Lower leg skin (tissue), 4 donors: ENCODE measurements at places on chromosomes 2 and 18.

GRCh38 chr2:45919160-45919650, 267.7 kb downstream of the PRKCE start:
- no peak for DNase-seq

GRCh38 chr2:7672685-7673071, 755.5 kb downstream of the RNF144A start:
- no peak for DNase-seq

GRCh38 chr2:113767811-113768460, 11.5 kb upstream of the SLC35F5 start:
- no peak for DNase-seq

DNA sequence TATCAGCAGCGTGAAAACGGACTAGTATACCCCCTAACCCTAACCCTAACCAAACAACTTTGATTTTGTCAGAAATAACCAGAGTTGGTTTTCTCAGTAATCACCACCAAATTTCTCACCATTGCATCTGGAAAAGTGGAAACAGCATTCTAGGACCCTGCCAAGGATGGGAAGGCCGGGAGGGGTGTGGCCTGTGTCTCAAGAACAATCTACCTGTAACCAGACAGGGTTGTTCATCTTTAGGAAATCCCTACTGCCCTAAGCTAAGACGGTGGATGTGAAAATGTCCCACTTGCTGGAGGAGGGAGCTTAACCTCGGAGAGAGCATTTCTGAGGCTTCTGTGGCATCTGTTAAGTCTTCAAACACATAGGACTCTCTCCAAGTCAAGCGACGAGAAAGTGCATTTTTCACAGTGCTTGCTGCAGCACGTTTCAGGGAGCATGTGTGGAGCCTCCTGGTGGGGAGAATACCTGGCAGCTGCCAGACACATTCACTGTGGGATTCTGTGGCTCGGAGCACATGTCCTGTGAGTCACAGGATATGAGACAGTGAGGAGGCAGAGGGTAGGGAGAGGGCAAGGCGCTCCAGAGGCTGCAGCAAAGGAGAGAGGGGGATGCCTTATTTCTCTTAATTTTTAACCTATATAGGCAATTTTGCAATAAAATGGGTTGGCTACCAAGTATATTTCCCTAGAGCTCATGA, 207.5 kb downstream of the SPP2 start:
- DNase-seq: peak; percentile 91

DNA sequence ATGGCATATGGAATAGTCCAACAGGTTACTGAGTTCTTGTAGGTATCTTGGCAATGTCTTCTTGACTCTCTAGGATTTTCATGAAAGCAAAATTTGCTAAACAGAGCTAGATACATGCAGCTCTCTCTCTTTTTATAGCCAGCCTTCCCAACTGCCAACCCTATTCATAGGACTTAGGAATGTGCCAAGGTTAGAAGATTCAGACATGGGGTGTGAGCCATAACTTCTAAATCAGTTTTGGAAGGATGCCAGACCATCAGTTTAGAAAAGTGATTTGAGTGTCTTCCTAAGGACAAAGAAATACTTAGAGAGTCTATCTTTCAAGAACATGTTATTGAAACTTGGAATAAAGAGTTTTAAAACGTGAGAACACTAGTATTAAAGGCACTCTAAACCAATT, 619.5 kb upstream of the FANCL start:
- DNase-seq: no peak

DNA sequence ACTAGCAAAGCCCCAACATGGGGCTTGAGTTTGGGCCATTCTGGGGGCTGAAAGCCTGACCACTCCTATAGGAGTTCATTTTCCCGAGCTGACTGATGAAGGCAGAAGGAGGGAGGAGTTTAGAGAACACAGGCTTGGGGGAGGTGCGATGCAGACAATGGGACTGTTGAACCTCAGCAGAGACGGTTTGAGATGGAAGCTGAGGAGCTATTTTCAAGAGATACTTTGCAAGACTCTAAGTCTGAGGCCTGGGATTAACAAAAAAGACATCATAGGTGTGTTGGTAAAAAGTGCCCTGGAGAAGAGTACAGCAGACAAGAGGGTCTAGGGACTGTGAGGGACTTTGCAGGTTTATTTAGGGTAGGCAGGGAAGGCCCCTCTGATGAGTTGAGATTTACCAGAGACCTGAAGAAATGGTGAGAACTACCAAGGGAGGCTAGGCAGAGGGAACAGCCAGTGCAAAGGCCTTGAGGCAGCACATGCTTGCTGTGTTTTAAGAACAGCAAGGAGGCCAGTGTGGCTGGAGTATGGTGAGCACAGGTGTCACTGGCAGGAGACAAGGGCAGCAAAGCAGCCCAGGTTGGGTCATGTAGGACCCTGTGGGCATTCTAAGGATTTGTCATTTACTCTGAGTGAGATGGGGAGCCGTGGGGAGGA, 31.6 kb downstream of the PCBP1 start:
- no peak for DNase-seq

DNA sequence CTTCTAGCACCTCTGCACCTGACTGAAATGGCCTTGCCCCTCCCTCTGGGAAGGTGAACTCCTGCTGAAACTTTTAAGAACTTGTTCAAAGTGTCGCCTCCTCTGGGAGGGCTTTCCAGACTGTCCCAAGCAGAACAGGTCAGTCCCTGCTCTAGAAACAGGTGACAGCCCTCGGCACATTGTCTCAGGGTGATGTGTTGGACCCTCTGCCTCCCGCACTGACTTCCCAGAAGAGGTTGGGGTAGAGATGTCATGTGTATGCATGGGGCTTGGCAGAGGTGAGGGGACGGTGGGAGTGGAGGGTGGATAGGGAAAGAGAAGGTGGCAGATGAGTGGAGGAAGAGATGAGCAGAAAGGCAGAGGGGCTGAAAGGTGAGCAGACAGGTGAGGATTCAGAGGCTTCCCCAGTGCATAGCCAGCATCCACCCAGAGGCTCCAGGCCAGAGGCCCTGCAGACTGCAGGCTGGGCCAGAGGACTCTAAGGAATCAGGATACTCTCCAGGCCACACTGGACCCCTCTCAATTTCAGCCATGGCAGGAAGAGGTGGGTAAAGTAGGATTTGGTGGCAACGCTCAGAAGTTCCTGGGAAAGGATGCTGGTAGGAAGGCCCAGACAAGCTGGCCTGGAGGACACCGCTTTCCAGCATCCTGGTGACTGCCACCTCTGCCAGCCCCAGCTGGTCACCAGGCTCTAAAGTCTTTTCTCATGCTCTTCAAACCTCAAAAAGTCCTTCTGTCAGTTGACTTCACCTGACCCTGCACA, 24.8 kb upstream of the TNS1 start:
- DNase-seq: peak; percentile 81

DNA sequence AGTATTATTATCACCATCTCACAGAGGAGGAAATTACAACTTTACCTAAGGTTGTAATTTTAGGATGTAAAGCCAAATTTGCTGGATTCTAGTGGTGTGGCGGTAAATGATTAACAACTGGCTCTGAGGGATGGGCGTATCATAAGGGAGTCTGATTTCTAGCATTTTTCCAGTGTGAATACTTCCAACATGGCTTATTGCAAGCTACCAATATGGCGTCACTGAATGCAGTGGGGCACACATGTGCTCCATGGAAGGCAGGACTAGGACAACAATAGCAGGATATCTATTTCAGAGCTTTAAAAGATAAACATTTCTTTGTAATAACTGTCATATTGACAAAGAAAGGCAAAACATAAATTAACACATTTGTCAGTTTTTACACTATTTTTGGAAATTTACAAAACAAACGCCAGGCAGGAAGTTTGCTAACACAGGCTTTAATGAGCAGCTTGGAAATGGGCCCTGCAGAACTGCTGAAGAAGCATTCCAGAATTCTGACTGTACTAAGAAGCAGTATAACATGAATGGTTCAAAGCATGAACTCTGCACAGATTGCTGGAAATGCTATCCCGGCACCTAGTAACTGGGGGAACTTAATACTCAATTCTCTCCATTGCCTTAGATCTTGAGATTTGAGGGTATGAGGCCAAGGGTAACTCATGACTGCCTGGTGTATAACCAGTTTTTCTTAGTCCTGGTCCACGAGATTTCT, 439.3 kb upstream of the MAP2 start:
- no peak for DNase-seq
